ENCODE measurements at places on chromosomes 12 and 14.

- DNase-seq, result no peak
Measured at GRCh38 chr14:98085751-98086150, 1186.2 kb downstream of the BCL11B start.

- no peak for DNase-seq
Measured at GRCh38 chr12:105600911-105601545, 270.5 kb downstream of the C12orf75 start.

GRCh38 chr12:25903603-25904245 lies 54.8 kb upstream of the RASSF8 start:
- DNase-seq, result no peak

DNA sequence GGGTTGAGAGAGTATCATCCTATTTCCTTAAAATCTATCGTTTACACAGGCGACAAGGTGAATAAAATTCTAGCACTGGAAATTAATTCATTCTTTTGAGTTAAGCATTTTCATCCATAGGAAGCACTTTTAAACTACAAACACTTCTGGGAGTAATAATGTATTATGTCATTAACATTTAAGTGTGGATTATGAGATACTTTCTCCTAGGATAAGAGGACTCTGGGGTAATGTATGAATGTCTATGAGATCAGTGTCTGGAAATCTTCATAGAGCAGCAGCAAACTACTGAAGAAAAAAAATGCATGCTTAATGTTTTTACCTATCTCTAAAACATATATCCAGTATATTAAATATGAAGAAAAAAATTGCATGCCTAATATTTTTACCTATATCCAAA lies 86.9 kb downstream of the EPS8 start:
- no peak for DNase-seq

- peak; percentile 44 for DNase-seq
Measured at GRCh38 chr12:102769323-102769916, 147.6 kb downstream of the PAH start.

DNA sequence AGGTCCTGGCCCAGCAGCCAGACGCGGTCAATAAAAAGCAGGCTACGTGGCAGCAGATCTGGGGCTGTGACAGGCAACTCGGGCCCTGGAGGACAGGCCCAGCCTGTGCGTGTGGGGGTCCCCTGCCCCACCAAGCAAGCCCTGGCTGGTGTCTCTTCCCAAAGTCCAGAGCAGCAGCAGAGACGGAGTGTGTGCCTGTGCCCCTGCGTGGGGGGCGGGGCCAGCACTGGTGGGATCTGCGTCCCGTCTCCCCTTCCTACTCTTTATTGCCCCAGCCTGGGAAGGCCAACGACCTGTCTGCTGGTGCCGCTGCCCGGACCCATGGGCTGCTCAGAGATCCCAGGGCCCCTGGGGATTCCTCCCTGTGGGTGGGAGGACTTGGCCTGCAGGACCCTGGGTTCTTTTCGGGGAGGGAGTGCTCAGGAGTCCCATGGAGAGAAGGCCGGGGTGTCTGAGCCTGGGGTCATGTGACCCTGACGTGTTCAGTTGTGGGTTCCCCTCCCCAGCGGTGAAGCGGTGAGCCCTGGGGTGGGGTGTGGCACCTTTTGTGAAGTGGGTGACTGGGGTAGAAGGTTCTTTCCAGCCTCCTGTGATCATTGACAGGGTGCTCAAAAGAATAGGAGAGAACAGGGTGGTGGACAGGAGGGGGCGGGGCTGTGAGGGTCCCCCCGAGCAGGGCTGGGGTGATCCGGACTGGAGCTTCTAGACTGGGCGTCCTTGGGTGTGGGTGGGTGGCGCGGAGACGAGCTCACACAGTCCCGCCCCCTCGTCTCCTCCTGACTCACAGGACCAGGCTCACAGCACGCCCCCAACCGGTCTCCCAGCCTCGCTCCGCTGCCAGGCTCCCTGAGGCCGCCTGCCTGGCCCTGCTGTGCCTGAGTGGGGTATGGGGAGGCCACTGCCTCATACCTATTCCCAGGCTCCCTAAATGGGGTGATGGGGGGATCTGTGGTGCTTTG lies 22.4 kb downstream of the ASPG start:
- DNase-seq, result no peak

- no peak for DNase-seq
Measured at GRCh38 chr14:99991331-99991730, 73.9 kb upstream of the EVL start.

- DNase-seq, result no peak
Measured at GRCh38 chr12:113642672-113643071, 171.0 kb upstream of the LHX5 start.

- DNase-seq, result no peak
Measured at GRCh38 chr12:3405821-3406220, 85.2 kb upstream of the PRMT8 start.

DNA sequence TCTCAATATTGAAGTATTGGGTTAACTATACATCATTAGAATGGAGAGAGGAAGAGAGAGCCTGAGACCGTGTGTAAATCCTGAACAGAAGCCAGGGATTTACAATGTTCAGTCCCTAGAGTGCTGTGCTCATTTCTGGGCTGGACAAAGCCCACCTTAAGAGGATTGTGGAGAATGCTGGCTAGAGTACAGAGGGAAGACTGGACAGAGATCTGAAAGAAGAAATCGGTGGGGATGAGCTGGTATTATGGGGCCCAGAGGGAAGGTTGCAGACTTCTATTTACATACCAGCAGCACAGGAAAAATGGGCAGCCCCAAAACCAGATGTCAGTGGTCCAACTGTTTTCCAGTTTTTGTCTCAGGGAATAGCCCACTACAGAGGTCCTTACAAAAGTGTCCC lies 42.3 kb downstream of the RTN1 start:
- DNase-seq, result no peak

- no peak for DNase-seq
Measured at GRCh38 chr12:66066929-66067523, 63.5 kb downstream of the LLPH start.

DNA sequence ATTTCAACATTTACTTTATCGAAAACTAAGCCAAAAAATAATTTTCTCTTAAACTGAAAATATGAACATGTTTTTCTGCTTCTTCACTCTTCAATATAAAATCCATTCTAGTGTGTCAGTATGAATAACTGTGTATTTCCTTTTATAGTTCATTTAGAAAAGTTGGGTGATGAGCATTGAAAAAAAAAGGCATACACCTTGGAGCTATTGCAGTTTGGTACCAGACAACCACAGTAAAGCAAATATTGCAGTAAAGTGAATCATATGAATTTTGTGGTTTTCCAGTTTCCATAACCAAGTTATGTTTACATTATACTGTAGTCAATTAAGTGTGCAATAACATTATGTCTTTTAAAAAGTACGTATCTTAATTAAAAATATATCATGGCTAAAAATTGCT lies 195.0 kb upstream of the FOXG1 start:
- no peak for DNase-seq

DNA sequence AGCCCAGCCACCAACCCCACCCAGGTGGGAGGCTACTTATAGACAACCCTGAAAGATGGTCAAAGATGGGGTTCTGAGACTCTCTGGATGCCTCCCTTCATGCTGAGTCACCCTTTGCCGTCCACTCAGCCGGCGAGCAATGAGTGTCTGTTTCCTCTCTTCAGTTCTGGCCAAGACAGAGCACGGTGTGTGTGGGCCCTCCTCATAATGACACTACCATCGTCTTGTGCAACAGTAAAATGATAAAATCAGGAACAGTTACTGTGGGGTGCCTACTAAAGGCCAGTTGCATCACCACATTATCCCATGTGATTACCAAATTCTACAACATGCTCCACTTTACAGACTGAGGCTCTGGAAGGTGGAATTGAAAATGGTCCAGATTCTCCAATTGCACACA lies 7.0 kb upstream of the BDKRB1 start:
- DNase-seq, result peak; percentile 62

DNA sequence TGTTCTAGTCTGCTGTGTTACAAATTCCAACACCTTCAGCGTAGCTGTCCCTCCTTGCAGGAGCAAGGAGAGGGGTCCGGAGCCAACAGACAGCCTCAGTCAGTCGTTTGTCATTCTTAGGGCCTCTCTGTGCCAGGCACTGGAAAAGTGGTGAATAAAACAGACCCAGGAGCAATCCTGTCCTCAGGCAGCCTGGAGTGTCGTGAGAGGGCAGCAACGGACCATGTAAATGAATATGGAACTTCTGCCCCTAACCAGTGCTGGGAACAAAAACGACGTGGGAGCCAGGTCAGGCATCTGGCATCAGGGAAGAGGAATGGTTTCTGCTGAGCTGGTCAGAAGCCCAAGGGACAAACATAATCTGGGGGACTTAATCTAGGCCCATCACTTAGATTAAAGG lies 64.8 kb upstream of the PSMC1 start:
- no peak for DNase-seq

DNA sequence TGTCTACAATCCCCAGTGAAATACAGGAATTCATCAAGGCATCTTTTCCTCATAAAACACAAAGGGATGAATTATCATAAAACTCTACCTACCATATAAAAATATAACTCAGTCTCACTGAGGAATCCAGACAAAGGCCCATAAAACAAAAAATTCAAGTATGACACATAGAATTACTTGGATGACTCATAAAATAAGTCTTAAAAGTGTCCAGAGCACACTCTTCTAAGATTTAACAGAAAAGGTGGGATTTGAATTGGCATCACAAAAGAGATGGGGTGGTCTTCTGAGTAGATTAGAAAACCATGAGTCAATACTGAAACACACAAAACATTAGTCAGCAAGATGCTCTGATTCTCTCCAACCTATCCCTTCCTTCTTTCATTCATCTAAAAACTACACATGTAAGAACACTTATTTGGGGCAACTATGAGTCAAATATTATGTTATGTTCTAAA lies 202.7 kb upstream of the GARIN6 start:
- no peak for DNase-seq

GRCh38 chr12:106973545-106973944 lies 13.4 kb downstream of the MTERF2 start:
- DNase-seq, result no peak

DNA sequence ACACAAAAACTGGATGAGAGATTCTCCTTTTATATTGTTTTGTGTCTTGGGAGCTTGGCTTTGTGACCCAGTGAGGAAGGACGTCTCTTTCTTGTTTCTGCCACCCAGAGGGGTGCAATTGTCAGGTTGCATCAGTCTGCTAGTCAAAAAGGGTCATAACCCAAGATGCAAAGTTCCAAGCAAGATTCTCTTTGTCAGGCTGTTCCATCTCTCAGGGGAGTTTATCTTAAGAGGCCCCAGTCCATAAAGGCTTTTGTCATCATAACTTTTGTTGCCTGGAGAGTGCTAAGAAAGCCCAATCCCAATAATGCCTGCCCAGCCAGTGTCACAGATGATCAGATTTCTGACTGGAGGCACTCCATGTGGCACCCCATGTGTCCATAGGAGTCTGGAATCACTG lies 444.9 kb downstream of the TRHDE start:
- DNase-seq, result no peak

GRCh38 chr14:104710071-104710735 lies 13.8 kb upstream of the ADSS1 start:
- no peak for DNase-seq

DNA sequence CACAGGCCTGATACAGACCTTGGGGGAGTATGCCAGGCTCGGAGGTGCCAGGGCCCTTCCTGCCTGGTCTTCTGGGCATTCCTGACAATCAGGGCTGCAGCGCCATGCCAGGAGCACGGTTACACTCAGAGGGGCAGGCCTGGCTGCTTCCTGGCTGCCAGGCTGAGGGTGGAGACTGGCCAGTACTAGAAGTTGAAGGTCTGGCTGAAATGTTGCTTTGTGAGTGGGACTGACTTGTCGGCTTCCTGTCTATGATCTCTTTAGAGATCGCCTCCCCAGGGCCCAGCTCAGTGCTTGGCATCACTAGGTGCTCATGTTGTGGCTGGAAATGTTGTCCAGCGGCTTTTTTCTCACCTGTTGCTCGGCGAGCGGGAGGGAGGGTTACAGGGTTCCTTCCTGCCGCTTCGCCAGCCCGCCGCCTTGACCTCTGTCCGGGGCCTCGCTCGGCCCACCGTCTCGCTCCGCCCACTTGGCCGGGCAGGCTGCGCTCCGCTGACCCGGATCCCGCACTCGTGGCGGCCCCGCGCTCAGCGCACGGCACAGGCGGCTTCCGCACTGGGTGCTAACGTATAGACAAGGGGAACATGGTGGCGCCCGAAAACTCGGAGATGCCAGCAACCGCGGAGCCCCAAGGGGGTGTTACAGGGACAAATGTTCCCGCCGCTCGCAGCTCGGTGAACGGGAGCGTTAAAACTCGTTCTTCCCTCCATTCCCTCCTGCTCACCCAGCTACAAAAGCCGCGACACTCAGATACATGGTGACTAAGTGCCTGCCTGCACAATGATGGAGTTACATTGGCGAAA lies 32.6 kb downstream of the PAPLN start:
- peak; percentile 53 for DNase-seq

- DNase-seq, result peak; percentile 82
Measured at GRCh38 chr12:107607464-107608392, 77.9 kb upstream of the PWP1 start.

GRCh38 chr14:63899953-63900352 lies 47.1 kb downstream of the SYNE2 start:
- DNase-seq, result no peak

GRCh38 chr12:115710104-115710564 lies 567.4 kb downstream of the MED13L start:
- peak; percentile 60 for DNase-seq

DNA sequence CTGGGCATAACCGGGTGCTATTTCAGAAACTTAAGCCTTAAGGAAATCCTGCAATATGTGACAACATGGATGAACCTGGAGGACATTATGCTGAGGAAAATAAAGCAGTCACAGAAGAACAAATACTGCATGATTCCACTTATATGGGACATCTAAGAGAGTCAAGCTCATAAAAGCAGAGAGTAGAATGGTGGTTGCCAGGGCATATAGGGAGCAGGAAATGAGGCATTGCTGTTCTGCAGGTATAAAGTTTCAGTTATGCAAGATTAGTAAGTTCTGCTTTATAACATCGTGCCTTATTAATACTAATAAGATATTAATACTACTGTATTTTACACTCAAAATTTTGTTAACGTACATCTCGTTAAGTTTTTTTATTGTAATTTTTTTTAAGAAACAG lies 124.2 kb upstream of the ATF1 start:
- DNase-seq, result no peak

Data from AG08396 (cell line).